ENCODE measurements at places on chromosomes 4 and X. TPM values are rescaled to one million over a fixed set of nuclear protein-coding genes. Genes with fewer than 3 reads are reported as not detected.
A peak's percentile ranks its signal among the peaks of the same experiment; 100 is the strongest.

MID1 gene
- total RNA-seq = not detected

GRCh38 chrX:81208916-81209315 lies 7.0 kb downstream of the SH3BGRL start:
- no peak for DNase-seq
- H3K36me3 ChIP-seq = peaks cover 20% of the 10 kb centered on the region
- H3K27ac ChIP-seq = no peak overlapping the region
- no peak overlapping the region for H3K4me3 ChIP-seq

GRCh38 chr4:182938205-182938645 lies 21.0 kb upstream of the DCTD start:
- peaks cover 3% of the 10 kb centered on the region for H3K4me1 ChIP-seq
- no peak overlapping the region for H3K4me3 ChIP-seq
- DNase-seq = peak; percentile 90
- no peaks in the 10 kb centered on the region for H3K36me3 ChIP-seq
- no peak overlapping the region for H3K27ac ChIP-seq

GRCh38 chrX:38882894-38883626 lies 81.8 kb downstream of the MID1IP1 start:
- H3K27ac ChIP-seq = no peak overlapping the region
- DNase-seq = peak; percentile 14
- no peak overlapping the region for H3K4me3 ChIP-seq

GRCh38 chrX:65643531-65644052 lies 23.9 kb upstream of the MSN start:
- H3K27ac ChIP-seq = no peak overlapping the region
- no peaks in the 10 kb centered on the region for H3K36me3 ChIP-seq
- peaks cover 13% of the 10 kb centered on the region for H3K4me1 ChIP-seq
- H3K27me3 ChIP-seq = no peaks in the 10 kb centered on the region

- H3K27me3 ChIP-seq = peaks cover 12% of the 10 kb centered on the region
- no peak within 1 kb of the TSS for H3K4me3 ChIP-seq
- H3K27ac ChIP-seq = no peak within 1 kb of the TSS
- DNase-seq = no peak
Observed at GRCh38 chrX:153401133-153401764, at the start of gene PNMA6E. Gene PNMA6E, minus strand, starts transcription at chrX:153401350. Its CDS starts 2,501 bp downstream, at chrX:153398849.

- no peak for DNase-seq
- no peak overlapping the region for H3K27ac ChIP-seq
- H3K4me1 ChIP-seq = no peaks in the 10 kb centered on the region
- H3K27me3 ChIP-seq = no peaks in the 10 kb centered on the region
- no peak overlapping the region for H3K4me3 ChIP-seq
Observed at GRCh38 chrX:28649541-28649940, 62.3 kb downstream of the IL1RAPL1 start.

- H3K4me1 ChIP-seq = no peaks in the 10 kb centered on the region
- no peak overlapping the region for H3K4me3 ChIP-seq
- no peaks in the 10 kb centered on the region for H3K36me3 ChIP-seq
- H3K27ac ChIP-seq = no peak overlapping the region
- no peaks in the 10 kb centered on the region for H3K27me3 ChIP-seq
- DNase-seq = no peak
Observed at GRCh38 chr4:114519368-114519767, 79.2 kb upstream of the UGT8 start.

- H3K27ac ChIP-seq = no peak overlapping the region
- H3K36me3 ChIP-seq = peaks cover 12% of the 10 kb centered on the region
- H3K27me3 ChIP-seq = no peaks in the 10 kb centered on the region
- H3K4me3 ChIP-seq = no peak overlapping the region
- DNase-seq = no peak
Observed at GRCh38 chrX:132037479-132037993, 14.4 kb downstream of the STK26 start.
